ENCODE measurements at places on chromosomes 2 and 18.

DNA sequence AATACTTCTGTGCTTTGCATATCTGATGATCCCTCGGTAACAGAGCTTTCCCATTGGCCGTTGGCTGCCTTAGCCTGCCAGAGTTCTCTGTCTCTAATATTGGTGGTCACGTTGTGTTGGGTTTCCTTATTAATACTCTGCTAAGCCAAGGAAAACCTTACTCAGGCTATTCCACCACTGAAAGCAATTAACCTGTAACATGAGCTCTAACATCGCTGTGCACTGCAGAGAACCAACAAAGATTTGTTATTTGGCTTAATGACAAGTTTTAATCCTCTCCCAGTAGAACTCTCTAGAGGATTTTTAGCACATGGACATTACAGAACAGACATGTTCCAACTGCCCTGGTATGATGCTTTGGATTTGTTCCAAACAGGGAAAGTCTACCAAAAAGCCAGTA, 825.9 kb upstream of the POU3F3 start:
- no peak for DNase-seq

GRCh38 chr18:74249181-74249968, 42.4 kb downstream of the CYB5A start:
- no peak for DNase-seq

DNA sequence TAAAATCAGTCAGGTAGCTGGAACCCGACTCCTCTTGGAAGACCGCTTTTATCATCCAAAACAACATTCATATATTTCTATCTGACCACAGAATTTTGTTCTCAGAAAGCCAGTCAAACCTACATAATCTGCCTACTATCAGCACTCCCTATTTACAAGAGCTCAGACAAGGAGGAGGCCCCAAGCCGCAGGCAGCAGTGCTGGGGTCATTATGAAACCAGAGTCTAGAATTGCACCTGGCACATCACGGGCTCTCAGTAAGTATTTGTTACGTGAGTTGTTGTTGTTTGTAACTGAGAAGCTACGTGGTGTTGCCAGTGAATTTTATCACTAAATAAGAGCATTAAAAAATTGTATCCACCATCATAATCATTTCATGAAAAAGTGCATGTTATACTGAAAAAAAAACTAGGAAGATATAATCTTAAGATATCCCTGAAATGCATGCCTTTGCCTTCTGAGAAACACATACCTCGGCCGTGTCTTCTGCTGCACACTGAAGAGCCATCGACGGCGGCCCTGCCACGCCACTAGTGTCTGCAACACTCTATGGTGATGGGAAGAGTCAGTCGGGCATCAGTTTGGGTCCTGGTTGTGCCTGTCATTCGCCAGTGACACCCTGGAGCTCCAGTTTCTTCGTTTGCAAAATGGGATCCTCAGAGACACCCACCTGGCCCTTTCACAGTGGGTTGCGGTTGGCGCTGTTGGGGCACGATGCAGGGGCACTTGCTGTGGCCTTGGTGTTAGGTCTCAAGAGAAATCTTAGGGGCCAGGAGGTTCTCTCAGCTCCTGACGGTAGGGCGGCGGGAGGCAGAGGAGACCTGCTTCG, 505.9 kb downstream of the EIPR1 start:
- no peak for DNase-seq

GRCh38 chr18:69628774-69629359, 228.2 kb downstream of the DOK6 start:
- no peak for DNase-seq

DNA sequence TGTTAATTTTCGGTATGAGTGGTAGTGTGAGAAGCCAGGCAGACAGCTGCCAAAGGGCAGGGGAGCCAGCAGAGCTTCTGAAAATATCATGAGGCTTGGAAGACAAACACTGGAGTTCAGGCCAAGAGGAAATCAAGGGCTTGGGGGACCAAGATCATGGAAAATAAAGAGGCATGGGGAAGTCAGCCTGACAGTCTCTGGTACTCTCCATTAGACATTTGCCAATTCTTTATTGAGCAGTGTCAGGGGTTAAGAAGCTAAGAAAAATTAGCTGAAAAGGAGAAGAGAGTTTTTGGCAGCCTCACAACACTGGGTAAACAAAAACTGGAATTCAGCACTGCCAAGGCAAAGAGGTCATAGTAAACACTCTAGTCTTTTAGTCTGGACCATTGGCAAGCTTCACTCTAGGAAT, 612.7 kb downstream of the EPHA4 start:
- no peak for DNase-seq

DNA sequence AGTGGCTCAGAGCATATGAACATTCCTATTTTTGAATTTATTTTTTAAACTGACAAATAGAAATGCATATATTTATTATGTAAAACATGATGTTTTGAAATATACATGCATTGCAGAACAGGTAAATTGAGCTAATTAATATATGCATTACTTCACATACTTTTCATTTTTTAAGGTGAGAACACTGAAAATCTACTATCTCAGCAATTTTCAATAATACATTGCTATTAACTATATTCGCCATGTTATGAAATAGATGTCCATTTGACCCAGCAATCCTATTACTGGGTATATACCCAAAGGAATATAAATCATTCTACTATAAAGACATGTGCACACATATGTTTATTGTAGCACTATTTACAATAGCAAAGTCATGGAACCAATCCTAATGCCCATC, 717.7 kb upstream of the PIK3C3 start:
- DNase-seq, result no peak

DNA sequence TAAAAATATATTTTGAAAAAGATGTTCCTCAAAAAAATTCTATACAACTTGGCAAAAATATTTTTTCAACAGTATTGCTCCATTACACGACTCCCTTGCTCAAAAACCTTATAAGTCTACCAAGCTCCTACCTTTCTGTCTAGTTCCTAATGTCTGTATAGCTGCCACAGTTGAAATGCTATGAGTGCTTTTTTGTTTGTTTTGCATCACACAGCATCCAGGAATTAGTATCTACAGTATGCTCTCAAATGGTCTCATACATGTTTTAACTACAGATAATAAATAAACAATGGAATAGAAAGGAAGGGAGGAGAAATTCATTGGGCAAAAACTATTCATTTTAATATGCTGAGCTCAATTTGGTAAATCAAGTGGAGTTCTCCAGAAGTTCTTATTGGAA, 17.3 kb downstream of the ACADL start:
- no peak for DNase-seq

- DNase-seq, result no peak
Observed at GRCh38 chr18:10398571-10398970, 55.9 kb upstream of the APCDD1 start.

DNA sequence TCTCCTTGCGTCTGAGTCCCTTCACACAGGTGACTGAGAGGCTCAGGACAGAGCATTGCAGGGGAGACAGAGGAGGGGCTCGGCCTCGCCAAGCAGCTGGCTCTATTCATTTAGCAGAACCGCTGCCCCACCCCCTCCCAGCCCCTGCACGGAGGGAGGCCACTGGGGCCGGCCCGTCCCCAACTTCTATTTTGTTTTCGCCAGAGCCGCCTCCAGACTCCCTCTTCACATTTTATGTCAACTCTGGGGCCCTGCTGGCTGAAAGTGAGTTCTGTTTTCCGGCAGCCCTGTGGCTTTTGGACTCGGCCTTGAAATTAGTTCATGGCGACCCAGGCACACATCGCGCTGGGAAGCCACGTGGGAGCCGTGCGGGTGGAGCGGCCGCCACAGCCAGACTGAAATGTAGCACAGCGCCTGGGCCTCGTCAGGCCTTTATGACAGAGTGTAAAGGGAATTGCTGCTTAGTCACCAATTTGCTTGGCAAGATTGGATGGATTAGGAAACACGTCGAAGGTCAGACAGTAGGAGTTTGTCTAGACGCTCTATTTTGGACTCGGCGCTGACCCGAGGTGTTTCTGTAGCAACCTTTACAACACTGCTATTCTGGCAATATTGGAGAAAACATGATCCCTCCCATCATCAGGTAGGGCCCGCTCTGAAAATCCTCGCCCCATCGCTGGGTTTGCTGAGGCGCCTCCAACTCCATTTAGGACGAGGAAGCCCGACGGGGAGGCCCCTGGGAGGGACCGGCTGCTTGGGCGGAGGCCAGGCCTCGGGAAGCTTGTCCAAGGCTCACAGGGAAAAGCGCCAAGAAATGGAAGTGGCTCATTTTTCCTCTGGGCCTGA, 90.7 kb upstream of the CTDP1 start:
- DNase-seq, result no peak

DNA sequence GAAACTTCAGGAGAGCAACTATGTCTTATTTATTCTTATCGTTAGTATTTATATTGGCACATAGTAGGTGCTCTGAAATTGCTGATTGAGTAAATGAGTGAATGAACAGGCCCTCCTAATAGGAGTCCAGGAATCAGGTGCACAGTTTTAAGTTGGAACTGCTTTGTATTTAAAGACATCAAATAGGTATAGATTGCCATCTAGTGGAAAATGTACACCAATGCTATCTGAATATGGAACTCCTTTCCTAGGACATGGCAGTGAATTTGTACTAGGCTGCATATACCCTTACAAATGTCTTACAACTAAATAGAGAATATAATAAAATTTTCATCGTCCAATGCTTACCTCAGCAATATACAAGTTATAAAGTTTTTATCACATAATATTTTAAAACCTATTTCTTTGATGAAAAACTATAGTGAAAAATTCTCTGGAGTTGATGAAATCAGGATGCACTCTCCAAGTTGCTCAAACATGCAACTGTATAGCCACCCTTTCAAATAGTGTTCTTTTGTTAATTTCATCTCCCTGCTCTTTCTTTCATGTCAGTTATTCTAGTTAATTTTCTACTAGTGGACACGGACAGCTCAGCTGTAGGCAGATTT, 318.9 kb upstream of the SYT4 start:
- no peak for DNase-seq

- no peak for DNase-seq
Observed at GRCh38 chr2:66463206-66463755, 28.4 kb downstream of the MEIS1 start.

- DNase-seq, result no peak
Observed at GRCh38 chr18:53795610-53796009, 428.9 kb downstream of the MBD2 start.

- no peak for DNase-seq
Observed at GRCh38 chr2:23250371-23250770, 134.6 kb upstream of the KLHL29 start.

DNA sequence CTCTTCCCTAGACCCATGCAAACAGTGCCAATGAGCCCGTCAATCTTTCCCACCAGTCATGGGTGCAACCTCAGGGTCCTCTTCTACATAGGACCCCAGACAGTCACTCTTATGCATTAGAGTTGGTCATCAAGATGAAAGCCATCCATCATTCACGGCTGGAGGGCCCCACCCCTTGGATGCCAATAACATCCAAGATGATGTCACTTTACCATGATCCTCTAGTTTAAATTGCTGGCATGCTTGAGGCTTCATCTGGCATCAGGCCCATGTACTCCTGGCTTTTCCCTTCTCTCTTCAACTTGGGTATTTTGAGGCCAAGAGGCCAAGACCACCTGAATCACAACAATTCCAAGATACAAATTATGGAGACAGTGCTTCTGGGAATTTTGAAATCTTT, 91.1 kb upstream of the MAPK4 start:
- DNase-seq, result no peak

- no peak for DNase-seq
Observed at GRCh38 chr2:14587119-14587518, 45.4 kb upstream of the LRATD1 start.

GRCh38 chr2:177618255-177619253, 226.0 kb downstream of the AGPS start:
- peak; percentile 79 for DNase-seq

DNA sequence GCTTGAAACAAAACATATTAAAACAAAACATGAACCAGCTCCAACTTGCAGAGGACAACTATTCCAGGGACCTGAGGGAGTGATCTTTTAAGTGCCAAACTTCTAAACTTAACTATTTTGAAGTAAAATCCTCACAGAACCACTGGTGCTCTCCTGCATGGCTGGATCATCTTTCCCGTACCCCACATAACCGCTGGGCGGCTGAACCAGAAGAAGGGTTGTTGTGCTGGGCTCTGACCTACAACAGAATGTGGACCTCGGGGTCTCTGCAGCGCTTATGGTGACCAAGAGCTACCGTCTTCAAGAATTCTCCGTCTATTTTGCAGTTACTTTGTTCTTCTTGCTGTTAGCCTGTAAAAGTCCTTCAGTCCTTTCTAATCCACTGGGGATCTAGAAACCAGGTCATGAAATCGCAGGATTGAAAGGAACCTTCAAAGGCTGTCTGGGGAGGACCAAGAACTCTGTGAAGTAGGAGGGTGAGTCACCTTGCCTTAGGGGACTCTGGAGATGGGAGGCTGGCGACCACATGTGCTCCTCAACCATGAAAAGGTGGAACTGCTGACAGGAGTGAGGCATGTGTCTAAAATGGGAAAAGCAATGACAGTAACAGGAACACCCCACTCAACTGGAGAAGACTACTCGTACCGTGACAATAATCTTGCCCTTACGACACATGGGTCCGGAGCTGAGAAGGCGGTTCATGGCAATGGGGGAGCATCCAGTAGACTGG, 46.6 kb downstream of the HDLBP start:
- no peak for DNase-seq

- no peak for DNase-seq
Observed at GRCh38 chr2:37189452-37190153, 1.1 kb upstream of the SULT6B1 start.

GRCh38 chr2:218282173-218282991, 9.9 kb downstream of the TMBIM1 start:
- DNase-seq, result no peak

DNA sequence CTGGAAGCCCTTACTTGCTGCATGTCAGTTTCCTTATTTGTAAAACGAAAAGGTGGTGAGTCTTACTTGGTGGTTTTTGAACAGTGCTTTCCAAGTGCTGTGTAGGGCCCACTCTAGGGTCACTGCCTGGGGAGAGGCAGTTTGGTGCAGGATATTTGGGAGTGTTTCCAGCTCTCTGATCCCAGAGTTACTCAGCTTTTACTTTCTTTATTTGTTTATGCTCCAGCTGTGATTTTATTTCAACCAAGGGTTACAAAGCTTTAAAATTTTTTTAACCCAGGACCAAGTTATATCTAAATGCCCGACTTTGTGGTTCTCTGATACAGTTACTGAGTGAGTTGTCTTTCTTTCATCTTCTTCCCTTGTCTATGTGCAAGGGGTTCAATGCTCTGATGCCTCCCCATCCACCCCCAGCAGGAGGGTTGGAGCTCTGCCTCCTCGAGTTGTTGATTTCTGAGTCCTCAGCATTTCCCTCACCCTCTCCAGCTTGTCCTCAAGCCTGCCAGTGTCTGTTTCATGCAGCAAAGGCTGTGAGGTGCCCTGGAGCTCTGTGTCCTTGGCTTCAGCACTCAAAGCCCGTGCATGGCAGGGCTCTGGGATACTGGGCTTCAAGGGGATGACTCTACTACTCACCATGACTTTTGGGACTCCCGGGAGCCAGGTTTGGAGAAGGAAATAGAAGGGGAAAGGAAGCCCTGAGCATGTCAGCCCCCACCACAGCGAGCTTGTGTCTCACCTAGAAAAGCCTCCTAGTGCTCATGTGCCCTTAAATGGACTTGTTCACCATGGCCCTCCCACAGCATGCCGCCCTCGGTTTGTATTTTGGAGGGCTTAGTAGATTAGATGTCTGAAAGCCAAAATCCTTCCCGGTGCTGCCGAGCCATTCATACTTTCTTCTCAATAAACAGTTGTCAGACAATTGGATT, 236.8 kb downstream of the SETBP1 start:
- DNase-seq, result no peak

GRCh38 chr18:62651276-62652056, 63.9 kb upstream of the PHLPP1 start:
- no peak for DNase-seq

- DNase-seq, result no peak
Observed at GRCh38 chr2:1238598-1239138, 174.6 kb upstream of the TPO start.

- peak; percentile 6 for DNase-seq
Observed at GRCh38 chr2:206274434-206275311, at the start of gene ZDBF2. ZDBF2 (plus strand) TSS chr2:206274663; CDS start chr2:206281850, 7,187 bp downstream.
